ENCODE measurements at places on chromosomes 3 and 15.

DNA sequence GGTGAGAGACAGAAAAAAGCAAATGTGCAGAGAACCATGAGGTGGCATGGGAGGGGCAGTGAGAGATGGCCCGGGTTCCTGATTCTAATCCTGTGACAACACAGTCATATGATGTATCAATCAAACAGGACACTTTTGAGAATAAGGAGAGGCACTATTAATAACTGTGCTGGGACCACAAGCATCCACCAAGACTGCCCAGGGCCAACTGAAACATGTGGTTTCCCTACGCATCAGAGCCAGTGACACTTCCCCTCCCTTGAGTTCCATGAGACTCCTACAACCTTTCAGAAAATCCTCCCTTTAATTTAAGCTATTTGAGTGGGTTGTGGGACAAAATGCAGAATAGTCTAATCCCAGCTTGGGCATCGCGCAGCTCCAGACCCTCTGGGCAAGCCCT, 17.4 kb downstream of the SH3BP5 start:
- no peak for DNase-seq

- no peak for DNase-seq
Observed at GRCh38 chr3:107992976-107993684, 97.7 kb downstream of the CD47 start.

- DNase-seq: no peak
Observed at GRCh38 chr15:100681335-100681746, 79.0 kb downstream of the ASB7 start.

DNA sequence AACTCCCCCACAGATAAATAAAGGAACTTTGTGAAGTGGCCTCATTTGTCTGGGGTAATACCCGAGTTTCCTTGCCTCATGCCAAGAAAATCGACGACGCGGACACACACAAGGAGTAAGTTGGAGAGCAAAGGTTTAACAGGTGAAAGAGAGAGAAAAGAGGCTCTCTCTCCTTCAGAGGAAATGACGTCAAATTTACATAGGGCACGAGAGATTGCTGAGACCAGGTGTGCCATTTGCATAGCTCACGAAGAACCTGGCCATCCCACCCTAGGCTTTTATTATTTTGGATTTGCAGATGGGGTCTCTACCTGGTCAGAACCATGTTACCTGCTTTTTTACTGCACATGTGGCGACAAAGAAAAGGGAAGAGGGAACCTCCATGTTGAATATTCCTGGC, 49.3 kb upstream of the IGF2BP2 start:
- no peak for DNase-seq

- no peak for DNase-seq
Observed at GRCh38 chr3:8562081-8562595, 60.5 kb downstream of the LMCD1 start.

- DNase-seq: no peak
Observed at GRCh38 chr3:120370463-120370862, 21.3 kb upstream of the LRRC58 start.

DNA sequence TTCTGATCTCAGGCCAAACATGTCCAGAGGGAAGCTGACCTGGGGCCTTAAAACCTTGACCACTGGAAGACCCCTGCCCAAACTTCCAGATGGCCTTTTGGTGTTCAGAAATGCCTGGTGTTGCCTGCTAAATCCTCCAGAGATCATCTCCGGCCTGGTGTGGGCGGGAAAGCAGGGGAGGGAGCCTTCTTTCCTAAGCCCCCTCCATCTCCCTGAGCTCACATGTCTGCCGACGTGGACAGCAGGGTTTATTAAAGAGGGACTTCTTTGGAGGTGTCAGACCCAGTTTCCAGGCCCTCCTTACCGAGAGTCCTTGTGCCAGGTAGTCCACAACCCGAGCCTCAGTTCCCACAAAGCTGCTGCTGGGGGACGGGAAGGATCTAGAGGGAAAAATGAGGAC, 55.9 kb upstream of the SLC6A1 start:
- no peak for DNase-seq

DNA sequence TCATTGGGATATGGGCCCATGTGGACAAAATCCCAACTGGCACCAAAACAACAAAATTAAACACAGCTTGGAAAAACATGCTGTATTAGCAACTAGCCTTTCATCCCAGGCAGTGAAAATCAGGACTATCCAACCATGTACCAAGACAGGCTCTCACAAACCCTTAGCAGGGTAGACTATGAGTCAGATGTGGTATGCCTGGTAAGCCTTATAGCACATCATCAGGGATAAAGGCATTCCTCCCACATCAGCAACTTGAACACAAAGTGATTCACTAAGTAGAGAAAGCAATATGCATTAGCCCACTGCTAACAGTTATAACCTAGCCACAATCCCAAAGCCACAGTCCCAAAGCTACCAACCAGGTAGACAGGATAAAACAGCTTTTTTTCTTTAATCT, 8.0 kb downstream of the CEP152 start:
- DNase-seq: no peak

Data from activated CD8-positive, alpha-beta memory T cell treated with anti-CD3 and anti-CD28 coated beads for 1 hour (primary cell).